T-helper 17 cell (primary cell): ENCODE measurements at places on chromosomes 7 and 10.

GRCh38 chr10:104318810-104319741 lies 19.2 kb downstream of the ITPRIP start:
- no peak for DNase-seq

DNA sequence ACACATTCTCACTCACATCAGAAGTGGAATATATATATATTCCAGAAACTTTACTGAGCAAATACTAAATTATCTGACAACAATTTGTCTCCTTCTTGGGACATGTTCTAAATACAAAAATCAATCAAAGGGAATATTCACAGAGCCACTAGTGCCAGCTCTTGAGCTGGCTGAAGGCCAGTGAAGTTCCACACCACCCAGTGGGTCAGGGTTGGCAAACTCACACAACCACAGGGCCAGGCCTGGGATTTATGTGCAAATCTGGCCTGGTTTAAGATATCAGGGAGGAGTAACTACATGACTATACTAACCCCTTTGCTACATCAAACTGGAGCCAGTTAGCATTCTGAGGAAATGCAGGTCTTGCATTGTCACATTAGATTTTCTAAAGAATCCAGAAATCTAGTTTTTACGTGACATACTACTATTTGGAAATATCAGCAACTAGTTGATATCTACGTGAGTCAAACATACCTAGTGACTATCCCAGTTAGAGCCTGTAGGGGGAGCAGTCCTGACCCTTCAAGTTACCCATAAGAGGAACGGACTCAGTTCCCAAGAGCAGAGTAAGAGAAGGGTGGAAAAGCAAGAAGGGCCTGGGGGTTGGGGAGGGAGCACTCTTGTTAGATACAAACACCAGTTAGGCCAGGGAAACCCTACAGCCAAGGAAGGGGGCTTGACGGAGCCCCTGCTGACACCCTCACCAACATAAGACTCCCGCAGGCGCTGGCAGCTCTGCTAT lies 600.4 kb downstream of the KCNMA1 start:
- no peak for DNase-seq

DNA sequence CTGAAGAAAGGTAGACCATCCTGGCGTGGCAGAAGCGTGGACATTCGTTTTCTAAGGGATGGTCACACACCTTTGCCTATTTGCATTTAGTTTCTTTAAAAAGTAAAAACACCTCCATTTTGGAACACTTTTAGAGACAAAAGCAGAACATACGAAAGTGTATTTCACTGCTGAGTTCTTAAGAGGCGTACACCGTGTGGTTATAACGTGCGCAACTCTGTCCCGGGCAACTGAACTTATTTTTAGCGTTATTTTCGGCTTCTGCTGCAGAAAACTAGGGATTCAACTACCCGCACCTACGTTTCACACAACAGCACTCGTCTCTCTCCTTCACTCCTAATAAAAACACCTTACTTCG lies 557 bp upstream of the LSM8 start:
- no peak for DNase-seq

GRCh38 chr7:29308424-29308823 lies 113.8 kb downstream of the CHN2 start:
- DNase-seq: no peak

DNA sequence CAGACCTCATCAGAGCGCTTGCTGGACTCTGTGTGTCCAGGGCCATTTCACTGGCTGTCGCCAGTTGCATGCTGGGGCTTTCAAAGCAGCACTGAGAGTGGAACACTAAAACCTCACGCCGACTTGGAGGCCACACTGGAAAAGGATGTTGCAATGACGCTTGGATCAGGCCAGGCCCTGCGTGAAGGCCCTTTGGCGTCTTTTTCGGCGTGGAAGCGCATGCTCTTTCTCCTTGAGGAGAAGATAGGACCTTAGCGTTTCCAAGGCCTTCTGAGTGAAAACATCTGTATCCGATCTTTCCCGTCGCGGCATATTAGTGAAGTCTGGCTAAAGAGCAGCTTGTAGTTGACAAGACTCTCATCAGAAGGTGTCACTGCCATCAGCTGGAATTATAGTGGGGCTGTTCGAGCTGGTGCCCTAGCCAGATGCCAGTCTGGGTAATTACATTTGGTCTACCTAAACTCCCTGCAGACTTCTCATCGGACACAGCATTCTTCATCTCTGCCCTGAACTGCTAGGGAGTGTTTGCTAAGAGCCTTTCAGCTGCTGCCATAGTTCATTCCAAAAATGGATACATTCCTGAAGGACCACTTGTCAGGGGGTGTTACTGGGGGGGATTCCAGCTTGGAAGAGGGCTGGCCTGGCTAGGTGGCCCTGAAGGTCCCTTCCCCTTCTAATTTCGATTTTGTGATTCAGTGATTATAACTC lies 167.7 kb upstream of the TCF7L2 start:
- DNase-seq: no peak

DNA sequence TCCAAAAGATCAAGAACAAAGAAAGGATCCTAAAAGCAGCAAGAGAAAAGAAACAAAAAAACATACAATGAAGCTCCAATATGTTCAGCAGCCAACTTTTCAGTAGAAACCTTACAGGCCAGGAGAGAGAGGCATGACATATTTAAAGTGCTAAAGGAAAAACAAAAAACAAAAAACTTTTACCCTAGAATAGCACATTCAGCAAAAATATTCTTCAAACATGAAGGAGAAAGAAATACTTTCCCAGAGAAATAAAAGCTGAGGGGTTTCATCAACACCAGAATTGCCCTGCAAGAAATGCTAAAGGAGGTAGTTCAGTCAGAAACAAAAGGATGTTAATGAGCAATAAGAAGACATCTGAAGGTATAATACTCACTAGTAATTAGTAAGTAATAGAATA lies 753.5 kb upstream of the POT1 start:
- DNase-seq: no peak
